ENCODE measurements at places on chromosomes 2 and 18.

DNA sequence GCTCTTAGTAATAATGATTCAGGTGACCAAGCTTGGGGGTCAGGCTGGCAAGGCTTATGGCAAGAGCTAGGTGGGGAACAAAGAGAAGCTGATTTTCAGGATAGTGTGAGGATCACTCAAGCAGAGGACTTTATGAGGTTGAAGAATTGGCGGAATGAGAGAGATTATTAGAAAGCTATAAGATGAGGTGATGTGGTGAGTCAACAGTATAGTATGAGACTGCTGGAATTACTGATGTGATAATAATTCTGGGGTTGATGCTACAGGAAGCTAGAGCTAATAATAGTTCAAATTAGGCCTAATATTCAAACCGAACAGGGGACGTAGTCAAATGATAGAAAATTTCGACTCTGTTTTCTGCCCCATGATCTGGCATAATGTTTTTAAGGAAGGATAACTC lies 2115.3 kb upstream of the PIK3C3 start:
- DNase-seq, result no peak

- no peak for DNase-seq
These were observed 1358.7 kb upstream of the NRXN1 start for GRCh38 chr2:52390651-52391050.

GRCh38 chr18:55142410-55142809 lies 183.1 kb upstream of the CCDC68 start:
- DNase-seq, result no peak

DNA sequence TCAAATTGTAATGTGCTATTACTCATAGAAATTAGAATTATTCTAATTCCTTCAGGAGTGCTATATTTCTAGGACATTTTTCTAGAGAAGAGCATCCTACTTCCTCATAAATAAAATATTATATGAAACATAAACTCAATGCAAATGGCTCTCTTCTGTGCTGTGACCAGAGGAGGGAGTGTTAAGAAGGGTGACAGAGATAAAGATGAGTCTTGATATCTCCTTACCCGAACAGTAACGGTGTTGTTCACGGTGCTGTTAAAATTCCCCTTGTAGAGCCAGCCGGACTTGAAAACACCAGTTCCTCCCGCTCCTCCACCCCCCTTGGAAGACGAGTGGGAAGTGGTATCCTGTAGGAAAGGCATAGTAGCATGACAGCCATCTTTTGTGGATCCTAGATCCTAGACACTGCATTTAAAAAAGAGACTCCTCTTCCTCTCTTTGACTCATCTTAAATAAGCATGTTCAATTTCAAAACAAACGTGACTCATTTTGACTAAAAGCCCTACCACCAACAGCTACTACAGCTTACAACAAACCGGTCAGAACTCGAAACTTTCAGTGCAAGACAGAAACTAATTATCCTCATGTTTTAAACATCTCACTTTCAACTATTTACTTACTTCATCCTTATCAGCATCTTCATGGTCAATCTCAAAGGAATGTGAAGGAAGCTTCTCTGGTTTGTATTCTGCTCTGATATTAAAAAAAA lies 156.3 kb downstream of the DOCK10 start:
- no peak for DNase-seq

DNA sequence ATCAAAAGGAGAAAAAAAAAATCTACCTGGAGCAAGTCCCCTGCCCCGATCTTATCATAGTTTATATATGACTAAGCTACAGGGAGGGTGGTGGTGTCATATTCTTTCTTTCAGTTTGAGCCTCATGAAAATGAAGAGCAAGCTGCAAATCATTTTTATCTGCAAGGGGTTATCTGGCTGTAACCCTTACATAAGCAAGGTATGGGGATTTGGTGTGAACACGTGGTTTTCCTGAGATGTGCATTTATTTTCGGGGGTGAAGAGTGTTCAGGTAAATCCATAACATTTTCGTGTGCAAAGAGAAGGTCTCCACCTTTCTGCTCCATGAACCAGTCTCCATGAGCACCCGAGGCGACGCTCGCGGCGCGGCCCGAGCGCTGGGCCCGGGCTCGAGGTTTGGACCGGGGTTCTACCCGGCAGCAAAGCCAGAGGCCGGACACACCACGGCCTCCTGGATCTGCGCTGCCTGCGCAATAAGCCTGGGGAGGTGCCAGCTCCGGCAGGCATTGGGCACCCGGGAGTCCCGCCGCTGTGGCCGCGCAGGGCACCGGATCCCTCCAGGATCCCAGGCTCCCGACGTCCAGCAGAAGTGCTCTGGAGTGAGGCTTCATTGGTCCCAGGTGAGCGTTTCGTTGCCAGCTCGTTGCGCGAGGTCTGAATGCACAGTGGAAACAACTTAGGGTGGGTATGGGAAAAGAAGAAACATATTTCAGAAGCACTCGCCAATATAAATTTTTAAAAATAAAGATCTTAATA lies 36.1 kb upstream of the GPD2 start:
- no peak for DNase-seq

DNA sequence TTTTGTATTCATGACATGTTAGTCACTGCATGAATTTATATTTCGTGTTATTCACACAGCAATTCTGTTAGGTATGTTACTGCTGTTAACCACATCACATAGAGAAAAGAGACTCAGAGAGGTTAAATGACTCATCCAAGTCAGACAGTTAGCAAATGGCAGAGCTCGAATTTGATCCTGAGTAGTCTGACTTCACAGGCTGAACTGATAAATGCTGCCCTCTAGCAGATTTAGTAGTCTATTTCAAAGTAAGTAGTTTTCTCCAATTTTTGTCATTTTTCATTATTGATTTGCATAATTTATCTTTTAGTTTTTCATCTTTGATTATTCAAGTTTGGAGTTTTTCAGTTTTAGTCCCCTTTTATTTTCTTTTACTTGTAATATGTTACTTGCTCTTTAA lies 58.3 kb downstream of the WDR7 start:
- DNase-seq, result no peak

DNA sequence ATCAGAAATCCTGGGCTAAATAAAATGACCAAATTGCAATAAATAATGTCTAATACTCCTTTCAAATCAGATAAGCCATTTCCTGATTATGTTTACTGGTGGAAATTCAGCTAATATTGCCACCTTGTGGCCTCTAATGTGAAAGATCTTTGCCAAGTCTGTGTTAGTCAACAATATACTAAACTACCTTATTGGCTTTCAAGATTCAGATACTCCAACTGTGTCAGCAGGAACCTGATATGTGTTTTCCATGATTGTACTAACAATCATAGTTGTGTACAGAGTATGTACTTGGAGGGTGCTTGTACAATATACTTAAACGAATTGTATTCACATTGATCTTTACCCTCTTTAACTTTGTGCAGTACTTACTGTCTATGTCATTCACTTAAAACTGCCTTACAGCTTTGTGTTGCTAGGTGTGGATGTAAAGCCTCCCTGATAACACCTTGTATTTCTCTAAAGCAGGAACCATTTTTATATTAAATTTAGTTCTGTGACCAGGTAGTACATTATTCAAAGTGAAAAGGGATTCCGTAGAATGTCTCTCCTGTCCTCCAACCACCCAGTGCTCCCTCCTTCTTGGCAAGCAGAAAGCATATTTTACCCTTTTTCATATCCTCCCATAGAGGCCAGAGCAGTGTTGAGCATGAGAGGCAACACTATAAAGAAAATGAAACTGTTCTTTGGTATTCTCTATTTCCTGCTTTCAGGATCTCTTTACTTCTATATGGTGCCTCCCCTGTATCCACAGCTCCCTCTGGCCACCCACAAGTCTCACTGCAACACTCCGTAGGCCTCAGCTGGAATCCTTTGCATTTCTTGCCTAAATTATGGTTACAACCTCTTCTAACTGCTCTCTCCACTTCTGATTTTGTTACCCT lies 75.2 kb upstream of the C2orf15 start:
- peak; percentile 33 for DNase-seq

Data from left kidney (tissue), 8 donors.